ENCODE measurements at places on chromosomes 4 and X.

DNA sequence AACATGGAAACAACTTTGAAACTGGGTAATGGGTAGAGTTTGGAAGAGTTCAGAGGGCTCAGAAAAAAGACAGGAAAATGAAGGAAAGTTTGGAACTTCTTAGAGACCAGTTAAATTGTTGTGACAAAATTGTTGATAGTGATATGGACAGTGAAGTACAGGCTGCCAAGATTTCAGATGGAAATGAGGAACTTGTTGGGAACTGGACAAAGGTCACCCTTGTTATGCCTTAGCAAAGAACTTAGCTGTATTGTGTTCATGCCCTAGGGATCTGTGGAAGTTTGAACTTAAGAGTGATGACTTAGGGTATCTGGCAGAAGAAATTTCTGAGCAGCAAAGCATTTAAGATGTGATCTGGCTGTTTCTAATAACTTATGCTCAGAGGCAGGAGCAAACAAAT lies 5.1 kb upstream of the ARL13A start:
- DNase-seq = no peak

DNA sequence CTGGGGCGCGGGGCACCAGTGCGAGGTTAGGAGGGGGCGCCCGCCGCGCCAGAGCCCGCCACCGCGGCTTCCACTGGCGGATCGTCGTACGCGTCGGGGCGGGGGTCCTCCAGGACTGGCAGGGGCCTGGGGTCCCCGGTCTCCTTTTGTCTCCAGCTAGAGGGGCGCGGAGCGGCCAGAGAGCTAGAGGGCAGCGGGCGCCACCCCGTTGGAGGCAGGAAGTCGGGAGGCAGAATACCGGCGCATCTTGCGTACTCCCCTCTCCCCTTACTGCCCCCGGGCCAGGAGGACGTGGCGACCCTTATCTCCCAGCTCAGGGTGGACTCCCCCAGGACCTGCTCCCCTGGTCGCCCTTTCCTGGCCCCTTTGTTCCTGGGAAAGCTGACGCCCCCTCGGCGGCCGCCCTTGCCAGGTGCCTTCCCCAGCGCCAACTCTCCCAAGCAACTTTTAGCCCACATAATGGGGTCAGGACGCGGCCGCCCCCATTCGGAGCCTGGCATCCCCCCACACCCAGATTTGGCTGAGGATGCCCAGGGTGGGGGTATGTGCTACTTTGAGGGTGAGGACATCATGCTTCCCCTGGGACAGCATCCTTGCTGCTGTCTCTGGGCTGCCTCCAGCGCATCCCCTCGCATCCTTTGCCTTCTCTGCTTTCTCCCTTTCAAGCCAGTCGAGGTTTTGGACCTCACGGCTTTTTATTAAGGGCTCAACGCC lies 933 bp downstream of the CNKSR2 start:
- no peak for DNase-seq

- no peak for DNase-seq
These were observed 4.9 kb downstream of the CPEB2 start for GRCh38 chr4:15007201-15007600.

- no peak for DNase-seq
These were observed 134.3 kb downstream of the MID1IP1 start for GRCh38 chrX:38935561-38935960.

- no peak for DNase-seq
These were observed 32.5 kb upstream of the FGFR3 start for GRCh38 chr4:1760521-1761071.

DNA sequence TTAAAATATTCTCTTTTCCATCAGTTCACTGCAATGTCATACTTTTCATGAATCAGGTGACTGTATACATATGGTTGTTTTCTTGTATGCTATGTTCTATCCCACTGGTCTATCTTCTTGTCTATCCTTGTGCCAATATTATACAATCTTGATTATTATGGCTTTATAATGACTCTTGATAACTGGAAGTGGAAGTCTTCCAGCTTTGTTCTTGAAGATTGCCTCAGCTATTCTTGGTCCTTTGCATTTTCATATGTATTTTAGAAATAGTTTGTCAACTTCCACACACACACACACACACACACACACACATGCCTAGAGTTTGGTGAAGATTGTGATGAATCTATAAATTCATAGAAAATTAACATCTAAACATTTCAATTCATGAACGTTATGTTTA lies 67.9 kb downstream of the SHROOM3 start:
- DNase-seq = no peak

- no peak for DNase-seq
These were observed 502.9 kb upstream of the PCDH10 start for GRCh38 chr4:132646186-132646585.

DNA sequence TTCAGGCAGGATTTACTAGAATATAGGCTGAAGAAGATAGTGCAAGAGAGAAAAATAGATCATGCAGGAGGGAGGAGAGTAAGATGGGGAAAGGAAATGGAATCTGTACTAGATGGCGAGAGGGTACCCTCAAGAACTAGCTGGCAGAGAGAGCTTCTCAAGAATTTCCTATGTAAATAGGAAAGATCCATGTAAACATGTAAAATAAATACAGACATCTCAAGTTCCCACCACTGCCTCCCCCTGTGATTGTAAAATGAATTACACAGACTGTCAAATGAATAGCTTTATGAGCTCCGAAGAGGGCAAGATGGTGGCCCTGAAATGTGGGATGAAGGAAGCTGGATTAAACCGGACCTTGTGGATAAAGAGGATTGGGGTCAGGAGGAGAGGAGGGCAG lies 178.0 kb downstream of the PALLD start:
- DNase-seq = no peak
